ENCODE measurements at places on chromosomes 5 and 9. TPM values are rescaled to one million over a fixed set of nuclear protein-coding genes. Genes with fewer than 3 reads are reported as not detected.

DNA sequence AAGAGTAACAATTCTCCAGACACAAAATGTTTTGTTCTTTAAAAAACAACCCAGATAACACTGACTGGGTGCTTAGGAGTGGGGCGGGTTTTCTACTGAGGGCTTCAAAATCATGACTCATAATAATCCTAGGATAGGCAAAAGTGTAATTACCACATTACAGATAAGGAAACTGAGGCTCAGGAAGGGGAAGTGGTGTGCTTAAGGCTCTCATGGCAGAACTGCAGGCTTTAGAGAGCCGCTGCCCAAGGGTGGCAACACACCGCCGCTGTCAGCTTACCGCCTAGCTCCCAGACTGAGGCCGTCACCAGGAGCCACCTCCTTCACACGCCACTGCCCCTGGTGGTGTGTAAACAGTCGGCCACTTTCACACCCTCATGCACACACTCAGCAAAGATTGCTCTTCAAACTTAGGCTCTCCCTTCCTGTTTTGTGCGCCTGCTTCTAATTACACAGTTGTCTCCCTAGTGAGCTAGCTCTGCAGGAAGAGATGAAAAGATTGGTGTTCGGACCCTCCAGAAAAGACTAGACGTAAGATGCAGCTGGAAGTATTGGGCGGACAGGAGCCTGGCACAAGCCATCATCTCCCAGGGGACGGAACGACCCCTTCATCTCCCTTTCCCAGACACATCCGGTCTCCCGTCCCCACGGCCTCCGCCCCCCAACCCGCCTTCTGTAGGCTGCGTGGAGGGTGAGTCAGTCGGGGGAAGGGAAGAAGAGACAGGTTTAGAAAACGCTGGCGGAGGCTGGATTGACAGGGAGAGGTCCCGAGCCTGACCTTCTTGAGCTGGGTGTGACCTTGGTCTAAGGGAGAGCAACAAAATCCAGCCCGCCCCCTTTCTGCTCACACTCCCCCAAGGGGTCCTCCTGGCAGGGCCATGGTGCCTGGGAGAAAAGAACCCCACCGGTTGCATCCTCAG is 162.7 kb downstream of the SYK start:
- no peaks in the 10 kb centered on the region for H3K36me3 ChIP-seq
- no peak for DNase-seq
- peaks cover 32% of the 10 kb centered on the region for H3K4me1 ChIP-seq
- H3K4me3 ChIP-seq, result no peak overlapping the region
- H3K27ac ChIP-seq, result no peak overlapping the region

DNA sequence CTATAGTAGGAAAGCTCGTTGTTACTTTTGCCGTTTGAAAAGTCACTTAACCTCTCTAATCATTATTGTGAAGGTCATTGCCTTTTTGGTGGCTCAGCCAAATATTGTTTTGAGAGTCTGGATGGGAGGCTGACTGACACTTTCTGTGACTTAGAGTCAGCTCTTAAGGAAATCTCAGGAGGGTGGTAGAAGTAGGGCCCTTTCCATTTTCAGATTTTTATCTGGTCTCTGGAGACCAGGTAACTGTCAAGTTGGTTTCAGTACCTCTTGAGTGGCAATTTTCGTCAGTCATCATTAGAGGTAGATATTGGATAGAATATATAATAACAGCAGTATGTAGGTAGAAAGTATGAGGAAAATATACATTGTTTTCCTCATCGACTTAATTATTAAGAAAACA is 23.3 kb downstream of the UGCG start:
- no peak overlapping the region for H3K4me3 ChIP-seq
- H3K27ac ChIP-seq, result no peak overlapping the region
- DNase-seq, result no peak
- H3K36me3 ChIP-seq, result peaks cover 25% of the 10 kb centered on the region
- no peaks in the 10 kb centered on the region for H3K27me3 ChIP-seq

PHYHD1 gene
- 4.7 TPM for polyA plus RNA-seq

- no peak for DNase-seq
- H3K4me3 ChIP-seq, result no peak overlapping the region
- no peak overlapping the region for H3K27ac ChIP-seq
- H3K27me3 ChIP-seq, result no peaks in the 10 kb centered on the region
Measured at GRCh38 chr9:84570482-84571154, 98.9 kb upstream of the NTRK2 start.

- peaks cover 13% of the 10 kb centered on the region for H3K4me1 ChIP-seq
- DNase-seq, result no peak
- H3K27me3 ChIP-seq, result no peaks in the 10 kb centered on the region
- H3K4me3 ChIP-seq, result no peak overlapping the region
Measured at GRCh38 chr5:176383248-176383905, 5.0 kb downstream of the NOP16 start.

DNA sequence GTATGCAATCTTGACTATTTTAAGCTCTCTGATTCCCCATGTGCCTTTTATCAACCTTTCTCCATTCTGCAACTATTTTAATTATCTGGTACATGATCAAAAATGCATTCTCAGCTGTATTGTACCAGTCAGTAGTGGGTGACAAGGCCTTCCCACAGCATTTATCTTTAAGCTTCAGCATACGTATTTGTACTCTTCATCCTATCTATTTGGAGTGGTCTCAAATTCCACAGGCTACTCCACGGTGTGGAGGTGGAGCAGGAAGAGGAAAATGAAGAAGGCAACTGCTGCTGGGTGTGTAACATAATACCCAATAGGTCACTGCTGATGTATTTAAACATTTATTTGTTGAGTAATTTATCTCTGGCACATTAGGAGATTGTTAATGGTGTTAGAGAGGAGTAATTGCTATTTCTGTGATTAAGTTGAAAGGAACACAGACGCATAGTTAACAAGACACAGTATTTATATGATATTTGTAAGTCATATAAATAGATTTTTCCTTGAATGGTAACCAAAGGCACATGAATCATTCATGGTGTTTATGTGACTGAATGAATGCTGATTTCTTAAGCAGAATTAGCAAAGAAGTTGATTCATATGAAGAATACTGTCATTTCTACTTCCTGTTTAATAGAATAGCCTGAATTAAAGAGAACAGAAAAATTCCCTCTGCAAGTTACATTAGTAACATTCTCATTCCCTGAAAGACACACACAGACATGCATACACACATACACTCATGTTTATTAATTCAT is 153.8 kb upstream of the NR3C1 start:
- no peaks in the 10 kb centered on the region for H3K36me3 ChIP-seq
- DNase-seq, result no peak
- H3K4me1 ChIP-seq, result peaks cover 16% of the 10 kb centered on the region
- no peaks in the 10 kb centered on the region for H3K27me3 ChIP-seq

DNA sequence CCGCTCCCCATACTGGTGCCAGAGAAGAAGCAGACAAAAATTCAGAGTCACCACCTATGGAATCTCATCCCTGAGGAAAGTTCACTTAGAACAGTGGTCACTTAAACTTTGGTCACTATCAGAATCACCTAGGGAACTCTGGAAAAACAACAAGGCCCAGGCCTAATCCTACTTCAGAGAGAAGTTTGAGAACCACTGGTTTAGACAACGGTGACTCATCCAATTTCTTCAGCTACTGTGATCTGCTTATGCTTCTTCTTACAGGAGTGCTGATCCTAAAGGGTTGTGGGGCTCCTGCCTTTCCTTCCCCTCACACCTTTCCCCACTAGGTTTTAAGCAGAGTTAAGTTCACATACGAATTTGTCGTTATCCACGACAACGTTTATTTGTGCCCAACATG is 194.7 kb upstream of the KLF4 start:
- H3K27me3 ChIP-seq, result no peaks in the 10 kb centered on the region
- H3K4me3 ChIP-seq, result no peak overlapping the region
- no peak overlapping the region for H3K27ac ChIP-seq
- no peak for DNase-seq
- H3K36me3 ChIP-seq, result no peaks in the 10 kb centered on the region

GRCh38 chr9:72477930-72478518 is 43.4 kb upstream of the TMC1 start:
- H3K27ac ChIP-seq, result peak overlapping the region; percentile 94
- H3K4me1 ChIP-seq, result peaks cover 42% of the 10 kb centered on the region
- DNase-seq, result peak; percentile 56
- H3K36me3 ChIP-seq, result no peaks in the 10 kb centered on the region

GRCh38 chr5:55134053-55134722 is 25.8 kb upstream of the GPX8 start:
- H3K27me3 ChIP-seq, result no peaks in the 10 kb centered on the region
- no peak overlapping the region for H3K27ac ChIP-seq
- no peak for DNase-seq
- H3K36me3 ChIP-seq, result no peaks in the 10 kb centered on the region
- H3K4me3 ChIP-seq, result no peak overlapping the region

- H3K36me3 ChIP-seq, result no peaks in the 10 kb centered on the region
- H3K4me1 ChIP-seq, result no peaks in the 10 kb centered on the region
- H3K27me3 ChIP-seq, result no peaks in the 10 kb centered on the region
- H3K4me3 ChIP-seq, result no peak overlapping the region
- DNase-seq, result no peak
Measured at GRCh38 chr9:76357555-76357954, 36.7 kb downstream of the RFK start.

DND1 gene
- 0.22 TPM for polyA plus RNA-seq

- H3K27ac ChIP-seq, result no peak overlapping the region
- no peak overlapping the region for H3K4me3 ChIP-seq
- H3K27me3 ChIP-seq, result no peaks in the 10 kb centered on the region
- H3K36me3 ChIP-seq, result peaks cover 30% of the 10 kb centered on the region
Measured at GRCh38 chr9:114299286-114300152, 23.4 kb upstream of the ORM1 start.

GRCh38 chr9:4657426-4658159 is 4.5 kb upstream of the PLPP6 start:
- H3K36me3 ChIP-seq, result no peaks in the 10 kb centered on the region
- no peak overlapping the region for H3K27ac ChIP-seq
- H3K27me3 ChIP-seq, result no peaks in the 10 kb centered on the region
- no peak overlapping the region for H3K4me3 ChIP-seq
- peaks cover 11% of the 10 kb centered on the region for H3K4me1 ChIP-seq

GRCh38 chr9:126696401-126697145 is 82.8 kb downstream of the LMX1B start:
- no peaks in the 10 kb centered on the region for H3K36me3 ChIP-seq
- no peak overlapping the region for H3K27ac ChIP-seq
- peaks cover 12% of the 10 kb centered on the region for H3K4me1 ChIP-seq

GRCh38 chr5:178296066-178296465 is 63.5 kb upstream of the PHYKPL start:
- no peak overlapping the region for H3K4me3 ChIP-seq
- peaks cover 27% of the 10 kb centered on the region for H3K27me3 ChIP-seq
- no peaks in the 10 kb centered on the region for H3K4me1 ChIP-seq
- no peak overlapping the region for H3K27ac ChIP-seq
- H3K36me3 ChIP-seq, result no peaks in the 10 kb centered on the region
- DNase-seq, result no peak

GRCh38 chr5:137580030-137580429 is 80.9 kb upstream of the SPOCK1 start:
- DNase-seq, result no peak
- peaks cover 7% of the 10 kb centered on the region for H3K4me1 ChIP-seq
- no peak overlapping the region for H3K4me3 ChIP-seq

All from keratinocyte (primary cell).